ENCODE measurements at places on chromosomes 13 and 19.

- no peak for DNase-seq
Observed at GRCh38 chr19:29593869-29594268, 12.2 kb upstream of the POP4 start.

GRCh38 chr13:111281751-111282311, 38.6 kb upstream of the TEX29 start:
- DNase-seq, result no peak

DNA sequence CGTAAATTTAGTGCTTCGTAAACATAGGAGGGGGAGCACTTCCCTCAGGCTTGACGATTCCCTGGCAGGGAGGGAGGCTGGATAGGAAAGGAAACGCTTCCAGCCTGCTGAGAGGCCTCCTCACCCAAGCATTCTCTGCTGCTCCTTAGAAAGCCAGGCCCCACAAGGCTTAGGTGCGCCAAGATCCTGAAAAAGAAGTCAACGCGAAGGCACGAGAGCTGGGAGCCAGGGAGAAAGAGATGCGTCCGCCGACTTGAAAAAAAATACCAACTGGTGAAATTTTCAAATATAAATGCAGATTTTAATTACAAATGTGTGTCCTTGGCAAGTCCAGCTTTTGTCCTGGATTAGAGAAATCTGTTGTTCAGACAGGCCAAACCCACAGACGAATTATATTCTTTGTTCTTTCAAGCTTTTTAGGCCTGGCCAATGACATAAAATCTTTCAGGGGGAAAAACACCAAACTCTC, 64.0 kb downstream of the ALOX5AP start:
- no peak for DNase-seq

GRCh38 chr13:59337070-59337469, 826.7 kb downstream of the DIAPH3 start:
- no peak for DNase-seq

DNA sequence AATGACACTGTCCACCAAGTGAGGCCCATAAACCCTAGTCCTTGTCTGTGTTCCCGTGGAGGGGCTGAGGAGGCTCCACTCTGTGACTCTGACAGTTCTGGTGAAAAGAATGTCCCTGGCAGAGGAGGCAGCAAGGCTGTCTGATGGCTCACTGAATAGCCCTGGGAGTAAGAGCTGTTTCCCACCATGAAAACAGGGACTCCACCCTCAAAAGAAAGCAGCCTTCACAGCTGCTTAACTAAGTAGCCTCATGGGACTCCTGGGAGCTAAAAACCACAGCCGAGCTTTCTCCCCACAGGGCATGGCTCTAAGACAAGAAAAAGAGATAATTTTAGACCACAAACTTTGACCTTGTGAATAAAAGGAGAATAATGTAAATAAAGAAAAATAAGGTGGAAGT, 135.1 kb upstream of the FRY start:
- no peak for DNase-seq

DNA sequence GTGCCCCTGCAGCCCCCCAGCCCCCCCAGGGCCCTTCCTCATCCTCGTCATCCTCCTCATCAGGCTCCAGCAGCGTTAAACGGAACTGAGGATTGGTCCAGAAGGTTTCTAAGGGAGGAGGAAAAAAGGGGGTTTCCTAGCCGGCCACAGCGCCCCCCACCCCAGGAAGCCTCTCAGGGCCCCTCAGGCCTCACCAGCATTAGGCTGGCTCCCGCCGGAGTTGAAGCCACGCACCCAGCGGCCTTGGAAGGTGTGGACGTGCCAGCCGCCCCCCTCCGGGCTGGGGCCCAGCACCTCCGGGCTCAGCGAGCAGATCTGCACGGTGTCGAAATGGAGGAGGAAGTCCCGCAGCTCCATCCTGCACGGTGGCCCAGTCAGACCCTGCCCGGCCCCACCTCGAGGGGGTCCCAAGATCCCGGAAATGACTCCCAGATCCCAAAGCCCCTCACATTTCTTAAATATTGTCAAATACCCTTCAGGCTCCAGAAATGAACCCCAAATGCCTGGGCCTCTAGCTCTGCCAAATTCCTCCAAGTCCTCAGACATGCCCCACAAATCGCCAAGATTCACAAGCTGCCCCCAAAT, 6.9 kb downstream of the CAPN12 start:
- DNase-seq, result no peak

- DNase-seq, result no peak
Observed at GRCh38 chr19:20414120-20414519, 151.5 kb downstream of the ZNF737 start.

- no peak for DNase-seq
Observed at GRCh38 chr13:78299832-78300623, 303.3 kb downstream of the POU4F1 start.

- no peak for DNase-seq
Observed at GRCh38 chr13:31053091-31053490, 108.6 kb downstream of the HSPH1 start.

GRCh38 chr19:15432018-15432494, 13.3 kb upstream of the AKAP8L start:
- no peak for DNase-seq

DNA sequence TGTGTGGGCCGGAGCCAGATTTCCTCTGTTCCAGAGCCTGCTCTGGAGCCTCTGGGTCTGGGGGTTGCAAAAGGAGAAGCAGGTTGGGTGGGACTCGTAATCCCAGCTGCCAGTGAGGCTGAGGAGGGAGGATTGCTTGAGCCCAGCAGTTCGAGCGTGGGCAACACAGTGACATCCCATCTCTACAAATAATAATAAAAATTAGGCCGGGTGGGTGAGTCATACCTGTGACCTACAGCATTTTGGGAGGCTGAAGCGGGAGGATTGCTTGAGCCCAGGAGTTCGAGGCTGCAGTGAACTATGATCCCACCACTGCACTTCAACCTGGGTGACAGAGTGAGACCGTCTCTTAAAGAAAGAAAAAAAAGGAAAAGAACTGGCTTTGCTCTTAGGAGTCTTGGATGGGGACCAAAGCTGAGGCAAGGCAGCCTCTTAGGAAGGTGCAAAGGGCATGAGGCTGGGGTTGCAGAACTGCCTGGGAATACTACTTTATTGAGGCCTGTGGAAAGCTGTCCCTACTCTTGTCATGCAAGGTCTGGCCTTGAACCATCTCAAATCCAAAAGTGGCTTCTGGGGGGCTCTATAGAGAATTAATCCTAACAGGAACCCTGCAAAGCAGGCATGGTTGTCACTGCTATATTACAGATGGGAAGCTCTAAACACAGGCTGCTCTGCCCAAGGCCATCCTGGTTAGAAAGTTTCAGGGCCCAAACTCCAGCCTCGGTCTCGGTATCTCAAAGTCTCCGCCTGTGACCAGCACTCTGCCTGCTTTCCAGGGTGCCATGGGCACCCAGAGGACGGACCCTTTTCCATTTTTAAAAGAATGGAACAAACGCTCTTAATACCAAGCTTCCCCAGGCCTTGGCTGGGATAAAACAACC, 880 bp upstream of the C19orf12 start:
- DNase-seq, result no peak

DNA sequence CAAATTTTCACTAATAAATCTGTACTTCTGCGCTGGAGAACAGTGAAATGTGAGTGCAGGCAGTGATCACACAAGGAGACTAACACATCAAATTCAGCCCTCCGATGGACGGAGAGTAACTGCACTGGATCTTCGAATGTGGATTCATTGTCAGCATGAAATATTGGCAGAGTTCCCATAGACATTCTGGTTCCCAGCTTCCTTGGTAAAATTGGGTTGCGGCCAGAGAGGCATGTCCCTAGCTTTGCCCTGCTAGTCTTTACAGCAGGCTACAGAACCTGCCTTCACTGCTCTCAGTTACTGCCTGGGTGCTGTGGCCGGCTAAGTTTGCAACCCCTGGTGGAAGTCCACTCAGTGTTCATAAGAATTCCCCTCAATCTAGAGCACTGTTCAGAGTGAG, 32.3 kb upstream of the UQCRFS1 start:
- DNase-seq, result no peak

GRCh38 chr13:114067381-114067885, 65.0 kb downstream of the RASA3 start:
- no peak for DNase-seq

GRCh38 chr13:112586334-112586960, 1.5 kb downstream of the TUBGCP3 start:
- DNase-seq, result no peak

DNA sequence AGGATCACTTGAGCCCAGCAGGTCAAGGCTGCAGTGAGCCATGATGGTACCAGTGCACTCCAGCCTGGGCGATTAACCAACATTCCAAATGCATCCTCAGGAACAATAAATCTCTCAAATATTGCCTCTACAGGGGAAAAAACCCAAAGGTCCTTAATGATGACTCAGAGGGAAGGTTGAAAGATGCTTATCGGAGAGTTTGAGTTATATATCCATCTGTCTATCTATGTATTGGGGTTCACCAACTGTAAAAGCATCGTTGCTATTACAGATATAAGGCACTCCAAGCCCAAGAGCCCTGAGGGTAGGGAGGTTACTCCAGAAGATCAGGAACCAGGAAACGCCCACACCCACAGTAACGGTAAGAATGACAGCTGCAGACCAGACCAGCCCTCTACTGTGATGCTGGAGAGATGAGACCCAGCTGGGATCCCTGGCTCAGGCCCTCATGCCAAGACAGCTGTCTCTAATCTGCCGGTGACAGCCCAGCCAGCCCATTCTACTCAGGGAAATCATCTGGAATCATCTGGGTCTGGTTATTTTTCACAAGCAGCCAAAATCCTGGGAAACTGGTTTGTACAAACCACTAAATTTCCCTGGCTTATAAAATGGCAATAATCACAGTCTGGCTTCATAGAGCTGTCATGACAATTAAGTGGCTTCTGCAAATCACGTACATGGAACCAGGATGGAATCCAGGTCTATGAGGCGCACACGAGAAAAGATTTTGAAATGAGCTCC, 23.8 kb downstream of the TEX101 start:
- DNase-seq, result no peak

DNA sequence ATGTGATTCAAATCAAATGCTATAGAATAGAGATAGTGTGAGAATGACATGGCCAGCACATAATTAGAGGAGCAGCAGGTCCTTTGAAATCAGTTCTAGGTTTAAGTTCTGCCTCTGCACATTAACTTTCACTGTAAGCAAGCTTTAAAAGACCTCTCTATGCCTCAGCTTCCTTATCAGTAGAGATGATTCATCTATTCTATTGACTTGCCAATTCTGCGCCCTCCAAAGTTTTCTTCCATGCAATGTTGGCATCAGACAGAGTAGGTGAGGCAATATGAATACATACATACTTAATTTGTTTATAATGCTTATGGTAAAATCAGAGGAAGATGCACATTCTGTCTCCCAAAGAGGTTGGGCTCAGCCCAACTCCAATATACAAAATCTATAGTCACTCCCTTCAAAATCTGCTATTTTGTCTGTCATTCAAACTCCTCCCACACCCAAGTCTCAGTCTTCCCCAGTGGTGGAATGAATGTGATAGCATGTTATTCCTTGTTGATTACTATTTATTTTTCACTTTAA, 525.5 kb downstream of the RFC3 start:
- no peak for DNase-seq

DNA sequence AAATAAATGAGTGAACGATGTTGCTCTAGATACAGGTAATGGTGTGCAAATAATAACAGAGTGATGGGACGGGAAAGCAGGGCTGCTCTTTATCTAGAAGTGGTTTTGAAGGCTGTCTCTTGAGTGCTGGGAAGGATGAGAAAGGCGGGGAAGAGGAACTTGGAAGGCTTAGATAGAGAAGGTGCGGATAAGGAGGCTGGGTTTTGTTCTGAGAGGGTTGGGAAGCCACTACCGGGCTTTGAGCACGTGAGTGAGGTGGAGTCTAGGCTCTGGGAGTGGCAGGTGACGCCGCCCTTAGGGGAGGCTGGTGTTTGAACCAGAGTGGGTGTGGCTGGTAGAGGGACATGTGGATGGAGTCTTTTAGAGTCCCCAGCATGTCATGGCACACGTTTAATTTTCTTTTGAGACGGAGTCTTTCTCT, 811 bp downstream of the ARMC6 start:
- DNase-seq, result no peak

DNA sequence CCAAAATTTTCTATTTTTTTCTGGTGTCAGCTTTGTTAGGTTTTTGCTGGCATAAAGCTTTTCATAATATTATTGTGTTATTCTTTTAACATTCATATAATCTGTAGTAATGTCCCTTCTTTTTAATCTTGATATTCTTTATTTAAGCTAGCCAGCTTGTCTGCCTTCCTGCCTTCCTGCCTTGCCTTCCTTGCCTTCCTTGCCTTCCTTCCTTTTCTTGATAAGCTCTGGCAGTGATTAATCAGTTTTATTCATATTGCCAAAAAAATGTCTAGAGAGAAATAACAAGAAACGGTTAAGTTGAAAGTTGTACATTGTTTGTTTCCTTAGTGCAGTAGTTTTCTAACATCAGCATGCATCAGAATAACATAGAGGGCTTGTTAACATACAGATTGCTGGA, 257.5 kb downstream of the MAB21L1 start:
- DNase-seq, result no peak

GRCh38 chr13:85197431-85197830, 601.8 kb downstream of the SLITRK6 start:
- no peak for DNase-seq

DNA sequence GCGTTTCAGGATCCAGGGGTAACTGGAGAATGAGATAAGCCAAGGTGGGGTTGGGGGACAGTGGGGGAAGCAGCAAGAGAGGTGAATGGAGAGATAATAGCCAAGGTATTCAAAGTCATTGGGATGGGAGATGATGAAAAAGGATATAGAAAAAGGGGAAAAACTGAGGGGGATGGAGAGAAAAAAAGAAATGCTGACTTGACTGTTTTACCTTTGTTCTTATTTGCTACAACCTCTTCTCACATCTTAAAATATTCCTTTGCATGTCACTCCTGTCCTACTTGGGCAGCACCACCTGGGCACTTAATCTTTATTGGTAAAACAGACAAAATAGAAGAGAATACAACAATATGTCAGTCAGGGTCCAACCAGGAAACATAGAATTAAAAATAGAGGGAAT, 56.0 kb upstream of the FNDC3A start:
- DNase-seq, result no peak

DNA sequence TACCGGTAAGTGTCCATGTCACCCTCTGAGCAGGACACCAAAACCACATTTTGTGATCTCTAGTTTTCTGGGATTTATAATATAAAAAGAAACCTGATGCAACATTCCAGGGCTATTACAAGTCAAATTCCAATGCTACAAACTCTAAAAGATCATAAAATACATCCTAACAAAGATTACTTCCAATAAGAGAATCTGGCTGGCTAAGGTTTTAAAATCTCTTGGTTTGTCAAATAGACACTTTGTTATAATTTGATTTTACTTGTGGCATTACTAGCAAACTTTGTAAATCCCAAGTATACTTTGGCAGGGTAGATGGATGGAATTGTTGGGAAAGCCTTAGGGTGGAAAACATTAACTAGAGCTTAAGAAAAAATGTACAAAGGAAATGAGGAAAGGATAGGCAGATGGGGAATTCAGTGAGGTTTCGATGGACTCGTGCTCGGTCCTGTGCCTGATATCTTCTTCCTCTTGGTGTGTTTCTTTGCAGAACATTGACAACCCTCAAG, 74.0 kb upstream of the POMP start:
- DNase-seq, result no peak

GRCh38 chr13:59677966-59678814, 485.5 kb downstream of the DIAPH3 start:
- no peak for DNase-seq

Measured in cerebellar nuclear complex (tissue), 1 donor.